ENCODE measurements at places on chromosomes 1 and 21. TPM values are rescaled to one million over a fixed set of nuclear protein-coding genes. Genes with fewer than 3 reads are reported as not detected.

The KRTAP7-1 gene
- not detected for total RNA-seq

- DNase-seq, result no peak
Observed at GRCh38 chr1:11617314-11617713, 36.9 kb downstream of the FBXO2 start.

DNA sequence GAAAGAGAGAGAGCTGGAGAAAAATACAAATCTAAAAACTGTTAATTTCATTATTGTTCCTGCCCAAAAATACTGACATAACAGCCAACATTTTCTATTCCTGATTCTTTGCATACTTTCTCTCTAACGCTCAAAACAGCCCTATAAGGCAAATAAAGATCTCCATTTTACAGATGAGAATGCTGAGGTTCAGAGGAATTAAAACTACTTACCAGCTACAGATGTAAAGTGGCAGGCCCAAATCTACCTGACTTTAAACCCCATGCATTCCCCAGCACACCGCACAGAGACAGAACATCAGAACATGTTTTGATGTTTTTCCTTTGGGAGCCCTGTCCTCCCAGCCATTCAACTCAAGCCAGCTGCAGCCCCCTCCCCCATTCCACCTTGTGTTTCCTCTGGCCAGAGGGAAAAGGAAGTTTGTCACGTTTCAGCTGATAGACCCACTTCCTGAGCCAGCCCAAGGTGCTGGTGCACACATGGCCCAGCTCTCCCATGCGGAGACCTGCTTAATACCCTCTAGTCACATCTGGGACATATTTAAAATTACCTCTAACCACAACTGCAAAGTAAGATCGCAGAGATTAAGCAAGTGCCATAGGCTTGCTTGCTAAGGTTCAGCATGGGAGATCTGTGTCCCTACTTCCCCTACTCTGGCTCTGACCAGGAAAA lies 133.1 kb upstream of the NFIA start:
- no peak for DNase-seq

DNA sequence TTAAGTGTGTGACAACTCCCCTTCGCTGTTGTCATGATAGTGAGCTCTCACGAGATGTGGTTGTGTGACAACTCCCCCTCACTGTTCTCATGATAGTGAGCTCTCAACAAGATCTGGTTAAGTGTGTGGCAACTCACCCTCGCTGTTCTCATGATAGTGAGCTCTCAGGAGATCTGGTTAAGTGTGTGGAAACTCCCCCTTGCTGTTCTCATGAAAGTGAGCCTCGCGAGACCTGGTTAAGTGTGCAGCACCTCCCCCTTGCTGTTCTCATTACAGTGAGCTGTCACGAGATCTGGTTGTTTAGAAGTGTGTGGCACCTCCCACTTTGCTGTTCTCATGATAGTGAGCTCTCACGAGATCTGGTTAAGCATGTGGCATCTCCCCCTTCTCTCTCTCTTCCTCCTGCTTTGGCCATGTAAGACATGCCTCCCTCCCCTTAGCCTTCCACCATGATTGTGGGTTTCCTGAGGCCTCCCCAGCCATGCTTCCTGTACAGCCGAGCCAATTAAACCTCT lies 25.1 kb upstream of the LSS start:
- peak; percentile 52 for DNase-seq

- no peak for DNase-seq
Observed at GRCh38 chr1:242856289-242856688, 331.8 kb upstream of the PLD5 start.

DNA sequence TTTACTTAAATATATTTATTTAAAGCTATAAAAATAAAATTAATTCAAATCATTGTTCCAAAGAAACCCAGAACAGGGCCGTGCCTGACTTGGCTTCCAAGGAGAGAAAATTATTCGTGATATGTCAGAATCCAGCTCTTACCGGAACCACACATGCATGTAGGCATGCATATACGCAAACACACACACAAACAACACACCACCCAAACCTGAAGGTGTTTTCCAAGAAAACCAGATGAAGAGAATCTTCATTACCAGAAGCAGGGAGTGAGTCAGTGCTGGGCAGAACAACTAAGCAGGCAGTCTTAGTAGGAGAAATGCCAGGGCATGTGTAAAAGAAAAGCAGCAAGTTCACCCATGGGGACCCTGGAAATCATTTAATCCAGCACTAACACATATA lies 432.0 kb upstream of the BEND5 start:
- DNase-seq, result no peak

The MYOM3 gene
- total RNA-seq, result not detected

The RBM11 gene
- total RNA-seq, result 3.5 TPM

- no peak for DNase-seq
Observed at GRCh38 chr1:151145304-151146071, 943 bp downstream of the SEMA6C start.

The FBLIM1 gene
- total RNA-seq, result not detected

The SLC27A3 gene
- 38.9 TPM for total RNA-seq

The PTPN22 gene
- 74.1 TPM for total RNA-seq

The GPR61 gene
- 0.39 TPM for total RNA-seq

- peak; percentile 98 for DNase-seq
Observed at GRCh38 chr1:109984456-109985246, at the start of gene AHCYL1. AHCYL1 (plus strand) TSS chr1:109984765; CDS start chr1:109985053, 288 bp downstream.

DNA sequence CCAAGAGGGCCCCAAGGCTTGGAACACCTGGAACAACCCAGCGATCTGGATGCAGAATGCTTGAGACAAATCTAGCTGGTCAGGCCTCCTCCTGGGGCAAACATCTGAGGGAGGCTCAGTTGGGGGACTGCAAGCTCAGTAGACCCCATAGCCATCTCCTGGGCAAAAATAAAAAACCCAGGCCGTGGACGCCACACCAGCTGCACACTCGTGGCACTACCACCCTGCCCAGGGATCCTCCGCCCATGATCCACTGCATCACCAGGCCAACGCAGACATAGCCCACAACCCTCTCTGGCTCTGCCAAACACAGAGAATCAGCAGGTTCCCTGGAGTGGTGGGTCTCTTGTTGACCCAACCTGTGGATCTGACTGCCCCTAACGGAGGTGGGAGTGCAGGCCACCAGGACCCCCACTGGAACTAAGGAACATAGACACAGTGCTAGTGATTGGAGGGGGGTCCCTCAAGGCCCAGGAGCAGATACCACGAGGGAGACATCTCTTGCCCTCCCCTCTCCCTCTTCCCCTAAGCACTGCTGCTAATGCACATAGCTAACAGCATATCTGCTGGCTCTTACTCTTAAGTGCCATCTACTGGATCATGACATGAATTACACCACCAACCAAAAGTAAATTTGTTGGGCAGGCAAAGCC lies 147.2 kb downstream of the CHD1L start:
- no peak for DNase-seq

The OR6N1 gene
- not detected for total RNA-seq

DNA sequence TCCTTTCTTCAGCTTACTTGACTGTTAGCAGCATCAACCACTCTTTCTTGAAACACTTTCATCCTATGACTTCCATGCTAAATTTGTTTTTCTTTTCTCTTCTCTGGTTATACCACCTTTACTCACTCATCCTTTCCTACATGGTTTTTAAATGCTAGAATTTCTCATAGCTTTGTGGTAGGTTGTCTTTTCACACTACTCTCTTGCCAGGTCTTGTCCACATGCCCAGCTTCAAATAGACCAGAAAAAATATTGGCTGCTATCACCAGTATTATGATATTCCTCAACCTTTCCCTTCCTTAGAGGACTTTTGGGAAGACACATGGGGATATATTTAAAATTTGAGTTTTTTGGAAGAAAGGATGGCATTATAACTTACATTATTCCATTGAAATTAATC lies 48.8 kb downstream of the PPP1R12B start:
- no peak for DNase-seq

The GPATCH2 gene
- 10.0 TPM for total RNA-seq

- no peak for DNase-seq
Observed at GRCh38 chr1:213014642-213015041, 1.0 kb downstream of the ANGEL2 start.

The PRKAB2 gene
- 12.6 TPM for total RNA-seq

The SLC44A5 gene
- total RNA-seq, result 0.89 TPM

- no peak for DNase-seq
Observed at GRCh38 chr21:32803651-32804050, 32.1 kb upstream of the PAXBP1 start.

- no peak for DNase-seq
Observed at GRCh38 chr1:3993619-3994375, 93.7 kb upstream of the C1orf174 start.

- DNase-seq, result no peak
Observed at GRCh38 chr1:85801520-85801919, 93.3 kb upstream of the ZNHIT6 start.

DNA sequence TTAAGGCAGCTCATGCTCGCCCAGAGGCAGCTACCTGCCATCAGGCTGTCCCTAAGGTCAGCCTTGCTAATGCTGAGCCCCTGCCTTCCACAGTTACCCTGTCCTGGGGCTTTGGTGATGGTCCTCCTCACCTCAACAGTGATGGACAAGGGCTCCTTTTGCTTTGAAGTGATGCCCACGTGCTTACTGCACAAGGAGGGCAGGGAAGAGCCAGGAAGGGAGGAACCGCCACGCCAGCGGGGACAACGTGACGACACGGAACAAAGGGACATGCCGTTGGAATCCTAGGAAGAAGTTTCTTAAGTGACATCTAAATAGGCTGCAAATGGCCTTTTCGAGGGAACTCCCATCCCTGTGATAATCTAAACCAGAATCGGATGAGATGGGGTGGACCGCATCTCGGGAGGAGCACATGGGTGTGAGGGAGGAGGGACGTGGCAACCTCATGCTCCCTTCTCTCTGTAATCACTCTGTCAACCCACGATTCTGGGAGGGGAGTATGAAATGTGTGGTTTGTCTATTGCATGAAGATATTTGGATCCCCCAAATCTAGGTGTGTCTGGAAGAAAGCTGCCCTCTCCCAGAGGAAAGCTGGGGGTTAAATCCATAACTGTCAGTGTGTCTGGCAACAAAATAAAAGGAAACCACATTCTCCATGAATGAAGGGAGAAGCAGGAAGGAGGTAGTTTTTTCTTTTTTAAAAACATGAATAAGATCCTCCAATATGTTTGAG lies 110.9 kb upstream of the IRF2BP2 start:
- DNase-seq, result no peak

The GRHL3 gene
- not detected for total RNA-seq

The FHAD1 gene
- 0.34 TPM for total RNA-seq

- no peak for DNase-seq
Observed at GRCh38 chr21:37842163-37842919, 73.9 kb downstream of the KCNJ6 start.

DNA sequence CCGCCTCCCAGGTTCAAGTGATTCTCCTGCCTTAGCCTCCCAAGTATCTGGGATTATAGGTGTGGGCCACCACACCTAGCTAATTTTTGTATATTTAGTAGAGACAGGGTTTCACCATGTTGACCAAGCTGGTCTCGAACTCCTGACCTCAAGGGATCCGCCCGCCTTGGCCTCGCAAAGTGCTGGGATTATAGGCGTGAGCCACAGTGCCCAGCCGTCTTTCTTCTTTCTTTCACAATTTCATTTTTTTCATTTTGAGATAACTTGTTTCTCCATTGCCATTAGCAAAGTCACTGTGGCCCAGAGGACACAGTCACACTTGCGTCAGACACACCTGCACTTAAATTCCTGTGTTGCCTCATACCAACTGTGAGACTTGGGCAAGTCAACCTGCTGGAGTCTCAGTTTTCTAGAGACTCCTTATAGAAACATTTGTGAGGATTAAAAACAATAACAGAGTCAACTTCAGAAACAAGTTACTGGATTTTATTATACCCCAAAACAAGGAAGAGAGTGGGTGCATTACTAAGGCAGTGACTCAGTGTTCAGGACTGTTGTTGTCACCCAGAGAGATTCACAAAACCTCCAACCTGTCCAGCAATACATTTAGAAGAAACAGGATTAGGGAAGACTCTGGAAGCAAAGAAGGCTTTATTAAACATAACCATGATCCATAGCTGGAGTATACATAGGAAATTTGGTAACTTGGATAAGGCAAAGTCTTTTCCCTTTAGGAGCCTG lies 2.6 kb downstream of the TEDDM1 start:
- DNase-seq, result no peak

DNA sequence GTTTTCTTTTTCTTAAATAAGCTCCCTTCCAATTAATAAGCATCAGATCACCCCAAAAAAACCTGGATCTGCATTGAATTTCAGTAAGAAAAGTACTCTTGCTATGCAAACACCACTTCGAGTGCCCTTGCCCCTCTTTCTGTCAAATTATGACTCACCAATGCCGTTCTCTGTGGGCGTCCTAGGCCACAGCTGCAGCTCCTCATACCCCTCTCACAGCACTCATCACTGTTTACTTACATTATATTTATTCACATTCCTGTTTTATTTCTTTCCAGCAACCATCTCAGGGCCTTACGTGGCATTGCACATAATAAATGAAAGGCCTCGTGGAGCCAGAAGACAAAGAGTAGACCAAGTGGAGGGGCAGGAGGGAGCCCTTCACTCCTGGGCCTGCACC lies 99.1 kb upstream of the CTTNBP2NL start:
- DNase-seq, result no peak

- DNase-seq, result no peak
Observed at GRCh38 chr21:43624339-43624738, 34.9 kb downstream of the HSF2BP start.

The LEMD1 gene
- 1.1 TPM for total RNA-seq

The NKAIN1 gene
- 0.57 TPM for total RNA-seq

The AADACL3 gene
- total RNA-seq, result not detected

GRCh38 chr1:66648901-66649595 lies 103.2 kb upstream of the DYNLT5 start:
- DNase-seq, result no peak

The B3GALT2 gene
- total RNA-seq, result 7.1 TPM

GRCh38 chr1:37237948-37238347 lies 203.6 kb upstream of the GRIK3 start:
- no peak for DNase-seq

- DNase-seq, result no peak
Observed at GRCh38 chr1:240020871-240021270, 70.8 kb upstream of the FMN2 start.

GRCh38 chr1:162982364-162982763 lies 86.8 kb upstream of the RGS4 start:
- no peak for DNase-seq

DNA sequence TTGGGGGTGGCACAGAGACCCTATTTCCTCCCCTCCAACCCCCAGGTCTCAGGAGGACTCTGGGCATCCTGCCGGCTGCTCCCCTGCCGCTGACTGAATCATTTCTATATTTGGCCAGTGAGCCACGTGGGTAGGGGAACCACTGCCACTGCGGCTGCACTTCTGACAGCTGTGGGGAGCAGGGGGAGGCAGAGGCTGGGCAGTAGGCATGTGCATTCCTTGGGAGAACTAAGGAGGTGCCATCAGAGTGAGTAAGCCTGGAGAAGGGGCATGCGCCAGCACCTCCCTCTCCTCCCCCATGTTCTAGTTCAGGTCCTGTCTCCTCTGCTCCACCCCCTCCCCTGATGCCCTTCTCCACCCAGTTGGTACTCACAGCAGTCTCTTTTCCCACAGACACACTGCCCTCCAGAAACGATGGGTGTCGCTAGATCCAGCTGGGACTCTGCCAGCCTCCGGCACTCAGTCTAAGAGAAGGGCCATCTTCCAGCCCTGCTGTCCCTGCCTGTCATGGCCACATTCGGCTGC lies 12.0 kb downstream of the PPFIA4 start:
- DNase-seq, result no peak

Measured in activated naive CD8-positive, alpha-beta T cell treated with anti-CD3 and anti-CD28 coated beads, Interleukin-2, amount 10 ng/mL, durations not matched to agents 7 days and 5 days (primary cell).